ENCODE measurements at places on chromosomes 6 and 20.

GRCh38 chr6:50845499-50846143 is 26.9 kb downstream of the TFAP2B start:
- DNase-seq = no peak

GRCh38 chr6:40262363-40262762 is 324.8 kb downstream of the LRFN2 start:
- no peak for DNase-seq

DNA sequence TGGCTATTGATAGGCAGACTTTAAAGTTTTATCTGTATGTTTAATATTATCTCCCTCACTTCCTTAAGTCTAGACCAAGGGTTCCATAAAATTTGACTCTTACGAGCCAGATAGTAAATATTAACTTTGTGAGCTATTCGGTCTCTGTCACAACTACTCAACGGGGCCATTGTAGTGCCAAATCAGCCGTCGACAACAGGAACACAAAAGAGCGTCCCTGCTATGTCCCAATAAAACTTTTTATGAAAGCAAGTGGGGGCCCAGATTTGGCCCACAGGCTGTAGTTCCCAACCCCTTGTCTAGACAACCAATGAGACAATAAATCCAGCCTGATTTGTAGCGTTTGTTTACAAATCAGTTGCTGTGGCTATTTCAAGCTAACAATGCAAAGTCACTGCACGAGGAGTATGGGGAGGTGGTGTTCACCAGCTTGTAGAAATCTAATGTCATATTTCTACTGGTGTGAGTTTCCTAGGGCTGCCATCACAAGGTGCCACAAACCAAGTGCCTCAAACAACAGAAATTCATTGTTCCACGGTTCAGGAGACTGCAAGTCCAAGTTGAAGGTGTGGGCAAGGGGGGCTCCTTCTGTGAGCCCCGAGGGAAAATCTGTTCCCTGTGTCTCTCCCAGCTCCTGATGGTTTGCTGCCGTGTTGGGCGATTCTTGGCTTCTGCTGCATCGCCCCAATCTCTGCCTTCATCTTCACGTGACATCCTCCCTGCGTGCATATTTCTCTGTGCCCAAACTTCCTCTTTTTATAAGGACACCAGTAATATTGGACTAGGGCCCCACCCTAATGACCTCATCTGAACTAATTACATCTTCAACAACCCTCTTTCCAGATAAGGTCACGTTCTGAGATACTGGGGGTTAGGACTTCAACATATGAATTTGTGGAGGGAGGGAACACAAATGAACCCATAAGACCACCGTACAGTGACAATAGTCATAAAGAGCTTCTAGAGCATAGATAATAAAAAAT is 356.0 kb upstream of the JARID2 start:
- no peak for DNase-seq

GRCh38 chr6:136889271-136890193 is 32.6 kb upstream of the SLC35D3 start:
- no peak for DNase-seq

DNA sequence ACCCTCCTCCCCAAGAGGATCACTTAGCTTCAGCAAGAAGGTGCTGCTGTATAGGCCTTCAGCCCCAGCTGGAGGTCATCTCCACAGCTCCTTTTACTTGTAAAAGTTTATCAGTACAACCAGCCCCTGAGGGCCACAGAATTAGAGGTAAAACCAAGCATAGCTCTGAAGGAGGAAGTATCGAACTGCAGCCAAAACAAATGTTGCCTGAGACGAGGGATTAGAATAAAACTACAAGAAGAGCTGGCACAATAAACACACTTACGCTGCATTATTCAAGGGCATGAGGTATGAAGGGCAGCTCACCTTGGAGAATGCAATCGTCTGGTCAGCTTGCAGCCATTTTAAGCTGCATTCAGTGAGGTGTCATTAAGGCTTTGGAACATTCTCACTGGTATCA is 21.1 kb upstream of the FOXQ1 start:
- no peak for DNase-seq
